ENCODE measurements at places on chromosomes 4 and X.

DNA sequence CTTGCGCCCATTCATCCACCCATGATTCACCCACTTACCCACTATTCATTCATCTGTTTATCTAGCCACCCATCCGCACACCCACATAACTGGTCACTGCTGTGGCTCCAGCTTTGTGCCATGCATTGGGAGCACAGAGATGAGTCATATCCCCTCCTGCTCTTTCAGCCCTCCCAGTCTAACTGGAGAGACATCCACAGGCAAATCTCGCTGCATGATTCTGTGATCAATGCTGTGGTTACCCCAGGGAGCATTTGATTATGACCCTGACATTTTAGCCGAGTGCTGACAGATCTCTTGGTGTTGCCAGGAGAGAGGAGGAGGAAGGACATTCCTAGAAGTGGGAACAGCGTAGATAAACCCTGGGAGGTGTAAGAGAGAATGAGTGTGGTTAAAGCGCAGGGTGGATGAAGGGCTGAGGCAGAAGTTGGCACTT is 10.4 kb upstream of the PORCN start:
- DNase-seq, result no peak

GRCh38 chr4:26141911-26142638 is 178.7 kb upstream of the RBPJ start:
- no peak for DNase-seq

GRCh38 chrX:96564595-96564994 is 120.0 kb upstream of the DIAPH2 start:
- DNase-seq, result no peak

- peak; percentile 94 for DNase-seq
Measured at GRCh38 chr4:84582302-84582987, 482 bp upstream of the CDS1 start.
